Adipose tissue (tissue), 3 donors: ENCODE measurements at places on chromosomes 6 and 20. TPM values are rescaled to one million over a fixed set of nuclear protein-coding genes. Genes with fewer than 3 reads are reported as not detected.

The EFCAB8 gene
- 0.02 TPM for polyA plus RNA-seq

The SLC35B3 gene
- 17.0 TPM for polyA plus RNA-seq

The PACSIN1 gene
- polyA plus RNA-seq = 0.21 TPM

The SASH1 gene
- polyA plus RNA-seq = 32.1 TPM

The SNX21 gene
- 50.9 TPM for polyA plus RNA-seq

The RFX6 gene
- polyA plus RNA-seq = 0.10 TPM

The SLC22A3 gene
- 2.8 TPM for polyA plus RNA-seq

The KIAA0408 gene
- 4.9 TPM for polyA plus RNA-seq

The DEFB110 gene
- not detected for polyA plus RNA-seq

The FAM184A gene
- polyA plus RNA-seq = 1.1 TPM

The RPS6KA2 gene
- polyA plus RNA-seq = 15.8 TPM

The FOXA2 gene
- polyA plus RNA-seq = not detected

The C6orf15 gene
- not detected for polyA plus RNA-seq

The MTRF1L gene
- 15.8 TPM for polyA plus RNA-seq
